Amniotic stem cell (primary cell): ENCODE measurements at places on chromosomes 7 and 10.

DNA sequence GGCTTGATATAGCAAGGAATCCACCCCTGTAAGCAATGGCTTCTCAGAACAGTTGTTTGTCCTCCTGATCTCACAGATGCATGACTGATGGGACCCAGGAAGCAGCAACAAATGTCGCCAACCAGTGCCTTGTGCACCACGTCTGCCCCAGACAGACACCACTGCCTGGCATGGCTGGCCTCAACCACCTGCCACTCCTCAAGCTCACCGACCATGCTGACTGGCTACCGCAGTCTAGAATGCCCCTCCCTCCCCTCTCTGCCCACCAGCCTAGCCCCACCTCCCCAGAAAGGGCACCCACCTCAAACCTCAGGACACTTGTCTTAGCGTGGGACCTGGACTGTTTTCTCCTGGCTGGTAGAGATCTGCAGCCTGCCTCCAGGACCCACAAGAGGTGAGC, 24.0 kb downstream of the LRRC20 start:
- no peak for DNase-seq

- no peak for DNase-seq
Measured at GRCh38 chr10:86813101-86813500, 56.7 kb downstream of the BMPR1A start.

GRCh38 chr7:11069591-11069990, 95.9 kb downstream of the PHF14 start:
- DNase-seq = no peak

GRCh38 chr7:128200376-128200775, 40.7 kb upstream of the LEP start:
- no peak for DNase-seq

DNA sequence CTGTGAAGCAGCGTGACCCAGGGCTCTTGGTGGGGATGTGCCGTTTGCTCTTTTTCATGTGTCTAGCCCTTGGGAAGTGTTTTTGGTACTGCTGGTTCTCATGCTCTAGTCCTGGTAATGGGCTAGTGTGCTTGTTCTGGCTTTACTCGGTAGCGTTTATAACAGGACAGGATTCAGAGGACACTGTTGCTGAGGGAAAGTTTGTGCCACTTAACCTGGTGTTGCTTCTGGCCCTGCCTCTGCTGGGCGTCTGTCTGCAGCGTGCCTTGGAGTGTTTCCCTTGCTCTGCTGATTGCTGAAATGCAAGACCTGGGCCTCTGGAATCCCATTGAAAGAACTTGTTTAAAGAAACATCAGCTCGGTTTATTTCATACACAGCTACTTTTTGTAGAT, 35.0 kb downstream of the INPP5A start:
- DNase-seq = no peak

GRCh38 chr7:5421714-5422395, 1.8 kb downstream of the TNRC18 start:
- DNase-seq = peak; percentile 46

DNA sequence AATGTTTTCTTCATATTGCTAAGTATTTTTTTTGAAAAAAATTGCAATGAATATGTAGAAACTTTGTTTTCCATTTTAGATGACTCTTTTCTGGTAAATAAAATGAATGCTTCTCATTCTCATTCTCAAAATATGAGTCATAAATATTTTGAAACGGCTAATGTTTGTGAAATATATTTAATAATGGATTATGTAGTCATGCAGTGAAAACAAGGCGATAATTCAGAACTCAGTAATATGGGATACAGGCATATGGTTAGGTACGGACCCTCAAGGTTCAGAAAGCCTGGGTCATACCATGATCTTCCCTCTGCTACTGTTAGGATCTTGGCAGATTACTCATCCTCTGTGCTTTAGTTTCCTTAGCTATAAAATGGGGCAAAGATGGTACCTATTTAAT, 46.2 kb upstream of the SLC39A12 start:
- no peak for DNase-seq

DNA sequence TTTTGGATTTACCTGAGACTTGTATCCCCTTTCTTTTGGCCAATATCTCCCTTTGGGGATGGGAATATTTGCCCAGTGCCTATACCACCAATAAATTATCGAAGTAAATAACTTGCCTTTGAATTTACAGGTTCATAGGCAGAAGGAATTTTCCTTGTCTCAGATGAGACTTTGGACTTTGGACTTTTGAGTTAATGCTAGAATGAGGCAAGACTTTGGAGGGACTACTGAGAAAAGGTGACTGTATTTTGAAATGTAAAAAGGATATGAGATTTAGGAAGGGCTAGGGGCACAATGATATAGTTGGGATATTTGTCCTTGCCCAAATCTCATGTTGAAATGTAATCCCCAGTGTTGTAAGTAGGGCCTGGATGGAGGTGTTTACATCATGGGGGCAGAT, 384.5 kb upstream of the GHITM start:
- DNase-seq = no peak

DNA sequence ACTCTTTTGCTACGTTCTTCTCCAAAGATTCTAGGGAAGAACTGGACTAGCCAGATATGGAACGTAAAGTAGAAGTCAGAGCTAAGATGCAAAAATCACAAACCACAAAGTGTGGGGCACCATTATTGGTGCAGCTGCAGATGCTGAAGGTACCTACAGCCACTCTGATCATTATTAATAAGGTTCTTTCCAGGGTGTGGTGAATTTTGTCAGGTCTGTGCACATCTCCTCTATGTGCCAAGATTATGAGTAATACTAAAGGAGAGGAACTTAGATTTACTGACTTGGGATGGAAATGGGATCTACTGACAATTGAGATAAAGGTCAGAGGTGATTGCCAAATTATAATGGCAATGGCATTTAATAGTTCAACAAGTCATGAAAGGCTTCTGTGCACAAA, 148.2 kb downstream of the RAPGEF5 start:
- DNase-seq = no peak

GRCh38 chr10:48838834-48839233, 100.8 kb downstream of the LRRC18 start:
- DNase-seq = no peak

- no peak for DNase-seq
Measured at GRCh38 chr10:69953851-69954250, 98.8 kb upstream of the MACROH2A2 start.

DNA sequence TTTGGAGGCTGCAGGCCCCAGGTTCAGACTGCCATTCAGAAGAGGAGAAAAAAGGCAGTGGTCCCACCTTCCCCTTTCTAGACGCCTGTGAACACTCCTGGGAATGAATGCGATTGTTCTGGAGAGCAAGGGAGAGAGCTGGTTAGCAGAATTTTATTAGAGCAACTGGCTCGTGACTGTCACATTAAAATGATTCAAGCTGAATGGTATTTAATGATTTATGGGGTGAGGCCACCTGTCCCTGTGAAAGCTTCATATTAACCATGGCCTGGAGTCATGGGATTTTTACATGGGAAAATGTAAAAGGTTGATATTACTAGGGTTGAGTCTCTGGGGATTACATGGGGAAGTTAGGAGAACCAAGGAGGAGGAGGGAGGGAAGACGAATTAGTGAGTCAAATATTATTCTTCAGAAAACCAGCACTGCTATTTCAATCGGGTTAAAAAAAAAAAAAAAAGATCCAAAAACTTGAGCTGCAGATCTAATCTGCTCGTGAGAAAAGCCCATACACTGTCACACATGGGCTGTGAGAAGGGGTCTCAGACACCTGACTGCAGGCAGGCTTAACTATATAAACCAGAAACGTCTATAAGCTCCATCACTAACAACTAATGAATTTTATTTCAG, 8.3 kb downstream of the CXCL12 start:
- DNase-seq = no peak

DNA sequence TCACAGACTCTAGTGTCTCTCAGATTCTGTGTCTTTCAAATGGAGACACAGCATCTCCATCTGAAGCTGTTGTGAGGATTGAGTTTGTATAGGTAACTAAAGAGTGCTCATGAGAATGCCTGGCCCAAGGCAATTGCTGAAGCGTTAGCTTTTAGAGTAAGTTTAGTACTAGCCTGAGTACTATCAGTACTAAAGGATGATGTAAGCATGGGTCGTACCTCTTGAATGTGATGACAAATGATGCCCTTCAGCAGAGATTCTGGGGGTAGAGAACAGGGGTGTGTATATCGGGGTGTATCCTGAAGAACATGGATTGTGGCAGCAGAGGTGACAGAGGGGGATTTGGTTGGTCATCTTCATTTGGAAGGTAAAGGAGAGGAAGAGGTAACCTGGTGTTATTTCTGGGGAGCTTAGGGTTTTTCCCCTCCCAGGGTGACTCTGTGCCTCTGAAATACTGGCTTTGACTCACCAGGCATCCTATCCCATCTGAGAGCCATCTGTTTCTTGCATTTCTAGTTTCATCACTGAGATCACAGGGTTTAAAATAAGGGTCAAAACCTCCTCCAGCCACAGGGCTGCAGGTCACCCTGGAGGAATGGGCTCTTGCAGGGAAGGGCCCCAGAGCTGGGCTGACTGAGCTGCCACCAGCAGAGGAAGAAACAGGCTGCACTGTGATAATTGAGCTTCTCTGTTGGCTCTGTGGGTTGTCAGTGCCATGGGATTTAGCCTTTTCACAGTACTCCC, 756.0 kb downstream of the KCNMA1 start:
- no peak for DNase-seq

GRCh38 chr7:18234519-18234918, 206.9 kb upstream of the PRPS1L1 start:
- DNase-seq = no peak

DNA sequence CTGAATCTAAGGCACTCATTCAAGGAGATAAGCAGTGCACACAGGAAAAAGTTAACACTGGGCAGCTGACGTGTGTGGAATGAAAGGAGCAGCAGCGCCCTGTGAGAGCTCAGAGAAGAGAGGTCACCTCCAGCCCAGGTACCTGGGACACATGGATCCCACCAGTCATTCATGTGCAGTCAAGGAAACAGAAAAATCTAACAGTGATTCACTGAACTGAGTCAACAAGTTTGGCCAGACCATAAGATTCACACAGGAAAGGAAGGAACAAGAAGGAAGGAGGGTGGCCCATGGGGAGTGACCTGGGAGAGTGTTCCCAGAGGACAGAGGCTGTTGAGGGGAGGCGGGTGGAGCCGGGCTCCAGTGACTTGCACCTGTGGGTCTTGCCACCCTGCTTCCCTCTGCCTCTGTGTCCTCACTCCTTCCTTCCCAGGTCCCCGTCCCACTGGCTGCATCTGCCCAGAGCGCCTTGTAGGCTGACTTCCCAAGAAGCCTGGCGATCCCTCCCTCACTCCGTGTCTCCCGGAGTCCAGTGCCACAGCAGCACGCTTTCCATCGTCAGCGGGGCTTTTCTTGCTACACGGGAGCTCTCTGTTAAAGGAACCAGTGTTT, 27.7 kb downstream of the RNF32 start:
- no peak for DNase-seq

GRCh38 chr10:93816123-93816747, 58.5 kb downstream of the LGI1 start:
- peak; percentile 66 for DNase-seq

GRCh38 chr7:56105508-56105907, 768 bp downstream of the CHCHD2 start:
- peak; percentile 67 for DNase-seq

GRCh38 chr7:82164813-82165212, 278.8 kb downstream of the CACNA2D1 start:
- DNase-seq = peak; percentile 12

DNA sequence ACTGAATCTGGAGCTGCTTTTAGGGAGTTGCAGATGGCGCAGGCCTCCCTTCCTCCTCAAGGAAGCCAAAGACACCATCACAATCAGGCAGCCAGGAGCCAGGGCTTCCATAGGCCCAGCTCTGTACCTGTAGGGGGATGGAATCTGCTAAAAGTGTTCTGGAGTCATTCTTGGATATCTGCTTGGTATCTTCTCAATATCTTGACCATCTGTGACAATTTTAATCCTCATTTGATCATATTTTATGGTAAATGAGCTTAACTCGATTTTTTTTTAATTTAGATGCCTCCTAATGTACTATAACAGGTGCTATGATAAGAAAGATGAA, 3.1 kb downstream of the ST7 start:
- DNase-seq = no peak

GRCh38 chr7:111083413-111083812, 7.5 kb upstream of the LRRN3 start:
- peak; percentile 78 for DNase-seq

DNA sequence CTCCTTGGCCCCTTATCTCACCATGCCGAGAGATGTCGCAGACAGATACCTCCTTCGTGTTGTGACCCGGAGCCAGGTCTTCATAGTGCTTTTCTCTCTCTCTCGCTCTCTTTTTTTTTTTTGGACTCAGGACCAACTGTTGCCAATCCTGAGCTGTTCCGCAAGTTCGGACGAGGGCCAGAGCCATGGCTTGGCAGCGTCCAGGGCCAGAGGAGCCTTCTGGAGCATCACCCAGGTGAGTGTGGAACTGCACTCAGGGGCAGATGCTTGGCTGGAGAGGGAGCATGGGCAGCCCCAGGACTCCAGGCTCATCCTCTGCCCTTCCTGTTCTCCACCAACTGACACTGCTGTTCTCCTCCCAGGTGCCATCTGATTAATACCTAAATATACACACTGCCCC, 7.8 kb downstream of the ZNF862 start:
- DNase-seq = no peak

- no peak for DNase-seq
Measured at GRCh38 chr10:116720668-116721546, 21.5 kb downstream of the HSPA12A start.

- peak; percentile 33 for DNase-seq
Measured at GRCh38 chr7:152464312-152465118, 28.7 kb upstream of the KMT2C start.

DNA sequence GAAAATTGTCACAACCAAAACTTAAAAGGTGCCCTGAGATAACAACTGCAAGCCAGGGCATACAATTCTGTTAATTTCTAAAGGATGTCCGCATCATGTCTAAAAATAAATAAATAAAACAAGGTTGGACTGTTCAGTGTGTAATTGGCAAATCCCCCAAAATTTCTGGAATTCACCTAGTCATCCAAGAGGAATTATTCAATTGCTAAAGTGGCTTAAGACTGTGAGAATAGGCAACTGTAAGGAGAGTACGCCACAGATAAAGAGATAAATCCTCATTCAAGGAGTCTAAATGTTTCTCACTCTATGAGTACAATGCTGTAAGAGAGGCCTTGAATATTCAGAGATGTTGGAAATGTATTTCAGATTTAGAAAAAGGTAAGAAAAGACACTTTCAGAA, 37.2 kb downstream of the PIK3AP1 start:
- no peak for DNase-seq

- no peak for DNase-seq
Measured at GRCh38 chr10:25023278-25023677, 6.9 kb downstream of the THNSL1 start.

GRCh38 chr7:79732535-79732934, 279.1 kb upstream of the MAGI2 start:
- no peak for DNase-seq

DNA sequence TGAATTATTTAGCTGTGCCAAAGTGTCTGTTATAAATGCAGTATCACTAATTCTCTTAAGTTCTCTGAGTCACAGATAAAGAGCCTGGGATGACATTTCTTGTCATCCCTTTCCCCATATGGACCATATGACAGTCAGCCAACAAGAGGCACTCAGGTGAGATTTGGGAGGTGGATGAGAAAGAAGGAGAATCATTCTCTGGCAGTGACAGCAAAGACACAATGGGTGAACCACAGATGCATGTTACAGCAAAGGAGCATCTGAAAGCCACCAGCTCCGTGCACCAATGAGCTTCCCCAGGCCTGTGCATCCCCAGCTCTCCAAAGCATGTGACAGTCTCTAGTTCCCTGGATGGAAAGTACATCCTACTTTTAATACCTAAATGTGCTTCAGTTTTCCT, 10.8 kb downstream of the GIMAP6 start:
- no peak for DNase-seq

- no peak for DNase-seq
Measured at GRCh38 chr7:27345997-27346396, 103.4 kb downstream of the EVX1 start.

GRCh38 chr10:33098951-33099663, 141.1 kb upstream of the ITGB1 start:
- no peak for DNase-seq
